ENCODE measurements at places on chromosomes 12 and 14.

- DNase-seq: no peak
Measured at GRCh38 chr14:59847711-59848110, 22.9 kb downstream of the RTN1 start.

DNA sequence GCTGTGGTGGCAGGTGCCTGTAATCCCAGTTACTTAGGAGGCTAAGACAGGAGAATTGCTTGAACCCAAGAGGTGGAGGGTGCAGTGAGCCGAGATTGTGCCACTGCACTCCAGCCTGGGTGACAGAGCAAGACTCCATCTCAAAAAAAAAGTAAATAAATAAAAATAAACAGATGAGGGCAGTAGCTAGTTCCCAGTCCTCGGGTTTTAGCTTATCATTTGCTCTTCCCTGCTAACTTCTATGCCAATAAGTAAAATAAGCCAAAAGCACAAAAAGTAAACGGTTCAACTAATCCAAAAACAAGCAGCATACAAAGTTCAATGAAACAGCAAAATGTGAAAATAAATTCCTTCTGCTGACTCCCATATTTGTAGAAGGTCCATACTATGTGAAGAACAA lies 133.0 kb upstream of the TMCC3 start:
- DNase-seq: no peak

GRCh38 chr14:75715926-75716780 lies 55.1 kb downstream of the TTLL5 start:
- DNase-seq: no peak

- no peak for DNase-seq
Measured at GRCh38 chr12:51127050-51127729, 43.8 kb upstream of the CSRNP2 start.

GRCh38 chr14:74592476-74593201 lies 19.4 kb downstream of the LTBP2 start:
- DNase-seq: no peak

GRCh38 chr12:120470150-120470784 lies 719 bp upstream of the SRSF9 start:
- peak; percentile 48 for DNase-seq

DNA sequence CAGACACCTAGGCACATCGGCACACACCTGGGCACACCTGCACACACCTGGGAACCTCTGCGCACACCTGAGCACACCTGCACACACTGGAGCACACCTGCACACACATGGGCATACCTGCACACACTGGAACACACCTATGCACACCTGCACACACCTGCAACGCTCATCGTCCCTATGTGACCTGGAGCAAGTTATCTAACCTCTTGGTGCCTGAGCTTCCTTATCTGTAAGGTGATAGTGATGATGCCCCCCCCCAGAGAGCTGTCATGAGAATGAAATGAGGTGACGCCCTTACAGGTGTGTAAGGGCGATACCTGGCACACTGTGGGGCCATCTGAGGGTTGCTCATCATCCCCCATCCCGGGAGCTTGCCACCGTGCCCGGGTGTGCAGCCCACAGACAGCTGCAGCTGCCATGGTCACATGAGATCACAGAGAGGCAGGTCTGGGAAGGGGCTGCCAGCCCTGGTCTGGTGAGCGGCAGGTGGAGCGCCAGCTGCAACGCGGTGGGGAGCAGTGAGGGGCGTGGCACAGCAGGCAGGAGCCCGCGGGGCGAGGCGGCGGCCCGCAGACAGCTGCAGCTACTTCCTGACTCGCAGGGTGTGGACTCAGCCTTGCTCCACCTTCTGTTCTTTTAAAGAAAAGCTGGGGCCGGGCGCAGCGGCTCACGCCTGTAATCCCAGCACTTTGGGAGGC lies 59.9 kb upstream of the FBRSL1 start:
- DNase-seq: peak; percentile 97

- DNase-seq: no peak
Measured at GRCh38 chr14:51431033-51431709, 191.1 kb downstream of the TMX1 start.

DNA sequence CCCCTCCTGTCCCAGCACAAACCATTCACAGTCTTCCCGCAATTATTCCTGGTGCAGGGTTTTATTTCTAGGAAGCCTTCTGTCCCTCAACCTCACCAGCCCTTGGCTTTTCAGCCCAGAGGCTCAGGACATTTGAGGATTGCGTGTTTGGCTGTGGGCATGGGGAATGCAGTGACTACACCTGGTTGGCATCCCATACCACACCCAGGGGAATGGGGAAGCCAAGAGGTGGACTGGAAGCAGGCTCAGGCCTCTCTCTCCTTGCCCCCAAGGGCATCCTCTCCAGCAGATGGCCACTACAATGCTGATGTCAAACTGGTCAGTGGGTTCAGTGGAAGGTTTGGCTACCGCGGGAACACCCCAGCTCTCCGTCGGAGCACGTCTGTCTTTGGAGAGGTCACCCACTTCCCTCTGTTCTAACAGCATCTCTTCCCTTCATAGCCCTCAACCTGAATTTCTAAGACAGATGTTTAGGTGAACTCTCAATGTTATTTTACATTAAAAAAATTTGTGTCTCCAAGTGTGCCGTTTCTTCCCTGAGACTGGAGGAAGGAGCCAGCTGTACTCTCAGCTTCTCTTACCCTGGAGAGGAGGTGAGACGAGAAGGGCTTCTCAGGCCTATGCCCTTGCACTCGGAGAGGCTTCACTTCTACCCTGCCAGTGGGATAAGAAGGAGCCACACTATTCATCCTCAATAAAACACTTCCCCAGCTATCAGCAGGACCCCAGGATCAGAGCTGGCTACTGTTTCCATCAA lies 35.5 kb downstream of the DCAF4 start:
- DNase-seq: no peak

GRCh38 chr14:54935958-54936357 lies 33.3 kb upstream of the GCH1 start:
- no peak for DNase-seq

- DNase-seq: no peak
Measured at GRCh38 chr12:92378682-92379479, 233.2 kb upstream of the BTG1 start.

GRCh38 chr12:50985322-50985721 lies 33.0 kb downstream of the HIGD1C start:
- no peak for DNase-seq

GRCh38 chr14:96037891-96038557 lies 1.1 kb upstream of the C14orf132 start:
- no peak for DNase-seq

GRCh38 chr14:51789114-51789513 lies 71.3 kb upstream of the GNG2 start:
- DNase-seq: no peak

- no peak for DNase-seq
Measured at GRCh38 chr12:46354802-46355199, 17.8 kb downstream of the SLC38A2 start.

GRCh38 chr14:29806124-29806517 lies 121.5 kb downstream of the PRKD1 start:
- DNase-seq: no peak

- no peak for DNase-seq
Measured at GRCh38 chr12:104258476-104259067, 43.0 kb downstream of the TXNRD1 start.

DNA sequence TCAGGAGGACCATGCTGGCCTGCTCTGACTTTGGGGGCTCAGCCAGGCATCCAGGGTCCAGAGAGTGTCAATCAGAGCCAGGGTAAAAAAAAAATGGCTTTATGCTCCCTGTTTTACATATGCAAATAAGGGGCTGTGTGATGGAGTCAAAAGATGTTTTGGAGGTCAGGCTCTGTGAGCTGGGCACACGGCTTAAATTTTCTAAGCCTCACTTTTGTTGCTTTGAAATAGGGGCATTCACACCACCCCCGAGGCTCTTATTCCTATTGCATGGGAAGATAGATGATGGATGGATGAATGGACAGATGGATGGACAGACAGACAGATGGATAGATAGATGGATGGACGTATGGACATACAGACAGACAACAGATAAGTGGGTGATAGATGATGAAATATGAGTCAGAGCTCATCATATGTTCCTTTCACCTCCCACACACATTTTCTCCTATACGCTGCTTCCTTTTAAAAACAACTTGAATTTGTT lies 42.7 kb downstream of the RIN3 start:
- DNase-seq: no peak

DNA sequence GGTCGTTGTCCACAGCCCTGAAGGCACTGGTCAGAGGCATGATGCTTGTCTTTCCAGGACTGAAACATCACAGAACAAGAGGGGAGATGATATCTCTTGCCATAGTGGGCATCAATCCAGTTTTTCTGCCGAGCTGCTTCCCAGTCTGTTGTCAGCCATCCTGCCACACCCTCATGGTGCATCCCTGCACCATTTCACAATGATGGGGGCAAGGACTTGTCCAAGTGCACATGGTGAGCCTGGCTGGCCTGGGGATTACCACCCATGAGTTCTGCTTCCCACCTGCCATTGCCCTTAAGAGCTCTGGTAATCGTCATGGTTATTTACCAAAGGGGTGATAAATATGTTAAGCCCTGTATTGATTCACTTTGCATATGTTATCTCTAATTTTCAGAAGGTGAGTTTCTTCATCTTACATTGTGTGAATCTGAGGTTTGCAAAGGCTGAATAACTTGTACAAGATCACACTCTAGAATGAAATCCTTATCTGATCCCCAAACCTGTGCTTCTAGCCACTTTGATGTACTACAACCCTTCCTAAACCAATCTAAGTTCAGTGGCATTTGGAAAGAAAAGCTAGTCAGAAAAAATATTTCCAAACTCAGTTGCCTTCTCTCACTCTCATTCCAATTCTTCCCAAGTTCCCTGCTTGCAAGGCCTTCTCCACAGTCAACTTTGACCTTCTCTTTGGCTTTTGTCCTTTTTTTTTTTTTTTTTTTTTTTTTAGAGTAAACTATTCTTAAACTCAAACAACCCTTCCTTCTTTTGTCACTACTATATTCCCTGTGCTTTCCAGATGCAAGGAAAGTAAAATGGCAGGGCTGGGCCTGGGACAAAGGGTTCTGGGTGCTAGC lies 2.3 kb downstream of the AVIL start:
- DNase-seq: peak; percentile 48

GRCh38 chr12:2247120-2247519 lies 194.3 kb downstream of the CACNA1C start:
- no peak for DNase-seq

DNA sequence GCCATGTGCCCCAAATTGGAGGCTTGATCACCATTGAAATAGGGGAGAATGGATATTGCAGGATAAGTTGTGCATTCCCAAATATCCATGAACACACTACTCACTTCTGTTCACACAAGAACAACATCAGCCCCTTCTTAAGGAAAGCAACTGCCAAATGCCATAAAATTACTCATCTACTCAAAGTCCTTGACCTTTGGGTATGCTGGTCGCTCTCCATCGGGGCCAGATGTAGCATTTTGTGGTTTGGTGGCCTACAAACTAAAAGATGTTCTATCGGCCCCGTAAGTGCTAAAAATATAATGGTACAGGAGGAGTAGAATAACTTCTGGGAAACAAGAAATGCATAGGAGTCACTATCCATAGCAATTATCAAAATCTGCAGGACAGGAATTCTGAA lies 362.6 kb downstream of the AEBP2 start:
- DNase-seq: no peak

Measured in NCI-H345 (cell line).